ENCODE measurements at places on chromosomes 1 and 21.
A peak's percentile ranks its signal among the peaks of the same experiment; 100 is the strongest.

DNA sequence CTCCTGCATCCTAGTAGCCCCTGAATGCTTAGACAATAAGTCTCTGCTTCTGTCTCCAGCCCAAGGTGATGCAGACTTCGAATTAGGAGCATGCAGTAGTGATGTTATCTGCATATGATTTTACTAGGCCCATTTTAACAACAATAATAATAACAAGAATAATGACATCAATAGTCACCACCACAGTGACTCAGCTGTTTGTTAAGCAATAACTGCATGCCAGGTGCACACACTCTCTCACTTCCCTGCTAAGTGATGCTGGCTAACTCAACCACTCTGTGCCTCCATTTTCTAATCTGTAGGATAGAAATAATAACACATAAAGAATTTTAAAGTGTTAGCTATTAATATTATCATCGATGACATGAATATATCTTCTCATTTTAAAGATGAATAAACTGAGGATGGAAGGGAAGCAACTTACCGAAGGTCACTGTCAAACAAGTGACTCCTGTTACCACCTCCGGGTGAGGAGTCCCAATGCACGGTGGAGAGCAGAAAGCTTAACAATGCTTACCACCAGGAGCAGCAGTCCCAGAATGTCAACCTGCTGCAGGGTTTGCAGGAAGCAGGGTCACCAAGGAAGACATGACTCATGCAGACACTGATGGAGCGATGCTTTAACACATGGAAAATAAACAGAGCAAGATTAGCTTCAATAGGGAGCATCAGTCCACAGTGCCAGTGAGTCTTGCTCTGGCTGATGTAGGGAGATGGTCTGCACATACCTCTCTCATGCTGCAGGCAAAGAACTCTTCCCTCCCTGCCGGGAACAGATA, 290.2 kb downstream of the SPATA17 start:
- DNase-seq: no peak

GRCh38 chr1:64327119-64327518, 123.7 kb downstream of the UBE2U start:
- DNase-seq: no peak

DNA sequence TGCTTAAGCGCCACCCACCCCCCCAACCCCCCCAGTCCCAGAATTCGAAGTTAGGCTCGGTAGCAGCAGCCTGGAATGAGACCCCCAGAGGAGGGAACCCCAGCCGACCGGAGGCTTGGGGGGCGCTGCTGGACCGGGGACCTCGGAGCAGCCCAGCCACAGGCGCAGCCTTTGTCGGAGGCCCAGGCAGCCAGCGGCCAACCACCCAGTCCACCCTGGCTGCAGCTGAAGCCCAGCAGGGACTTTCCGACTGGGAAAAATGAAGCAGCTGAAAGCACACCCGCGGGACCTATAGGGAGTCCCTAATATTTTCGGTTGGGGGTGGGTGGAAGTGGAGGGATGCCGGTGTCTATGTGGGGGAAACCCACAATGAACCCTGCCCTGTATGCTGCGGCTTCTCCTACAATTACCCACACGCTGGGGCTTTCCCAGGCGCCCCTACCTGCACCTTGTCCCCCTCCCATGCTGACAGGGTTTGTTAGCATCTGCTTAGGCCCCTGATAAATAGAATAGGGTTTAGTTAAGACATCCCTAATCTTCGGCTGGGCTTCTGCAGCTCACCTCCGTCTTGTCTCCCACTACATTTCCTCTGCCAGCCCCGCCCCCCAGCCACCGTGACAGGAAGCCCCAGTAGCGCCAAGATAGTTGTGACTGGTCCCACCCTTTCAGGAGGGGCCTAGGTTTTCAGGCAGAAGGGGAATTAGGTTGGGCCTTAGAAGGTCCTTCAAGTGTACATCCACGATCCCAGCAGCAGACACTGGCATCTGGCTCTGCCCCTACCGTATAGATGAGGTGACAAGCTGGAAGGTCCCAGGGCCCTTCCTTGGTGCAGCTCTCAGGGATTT, 838 bp downstream of the CCDC28B start:
- peak; percentile 55 for DNase-seq

DNA sequence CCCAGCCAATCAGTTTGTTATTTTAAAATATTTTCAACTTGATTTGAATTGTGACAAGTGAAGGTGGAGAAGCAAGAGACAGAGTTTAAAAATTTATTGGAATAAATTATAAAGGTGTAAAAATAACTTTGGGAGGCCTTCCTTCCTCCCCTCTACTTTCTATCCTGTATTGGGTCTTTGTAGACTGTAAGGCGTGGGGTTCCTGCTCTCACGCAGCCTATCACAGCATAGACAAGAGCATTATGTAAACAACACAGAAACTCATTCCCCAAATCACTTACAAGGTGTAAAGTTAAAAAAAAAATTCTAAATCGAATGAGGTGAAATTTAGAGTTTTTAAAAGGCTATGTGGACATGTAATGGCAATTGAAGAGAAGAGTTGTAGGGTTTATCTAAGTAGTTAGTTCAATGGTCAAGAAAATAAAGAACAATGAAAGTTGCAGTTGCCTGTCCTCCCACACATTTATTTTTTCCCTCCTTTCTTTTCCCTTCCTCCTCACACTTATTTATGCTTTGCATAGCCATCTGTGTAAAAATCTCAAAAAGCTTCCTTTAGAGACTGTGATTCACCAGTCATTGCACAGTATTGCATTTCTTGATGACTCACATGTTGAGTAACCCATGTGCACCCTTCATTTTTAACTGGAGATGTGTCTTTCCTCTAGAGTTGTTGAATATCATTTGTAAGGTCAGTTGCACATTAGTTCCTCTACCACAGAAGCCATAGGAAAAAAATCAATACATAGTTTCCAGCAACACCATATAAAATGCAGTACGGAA, 242.2 kb downstream of the PTPRC start:
- DNase-seq: no peak

- DNase-seq: no peak
These were observed 46.0 kb downstream of the RHOU start for GRCh38 chr1:228781161-228781808.

DNA sequence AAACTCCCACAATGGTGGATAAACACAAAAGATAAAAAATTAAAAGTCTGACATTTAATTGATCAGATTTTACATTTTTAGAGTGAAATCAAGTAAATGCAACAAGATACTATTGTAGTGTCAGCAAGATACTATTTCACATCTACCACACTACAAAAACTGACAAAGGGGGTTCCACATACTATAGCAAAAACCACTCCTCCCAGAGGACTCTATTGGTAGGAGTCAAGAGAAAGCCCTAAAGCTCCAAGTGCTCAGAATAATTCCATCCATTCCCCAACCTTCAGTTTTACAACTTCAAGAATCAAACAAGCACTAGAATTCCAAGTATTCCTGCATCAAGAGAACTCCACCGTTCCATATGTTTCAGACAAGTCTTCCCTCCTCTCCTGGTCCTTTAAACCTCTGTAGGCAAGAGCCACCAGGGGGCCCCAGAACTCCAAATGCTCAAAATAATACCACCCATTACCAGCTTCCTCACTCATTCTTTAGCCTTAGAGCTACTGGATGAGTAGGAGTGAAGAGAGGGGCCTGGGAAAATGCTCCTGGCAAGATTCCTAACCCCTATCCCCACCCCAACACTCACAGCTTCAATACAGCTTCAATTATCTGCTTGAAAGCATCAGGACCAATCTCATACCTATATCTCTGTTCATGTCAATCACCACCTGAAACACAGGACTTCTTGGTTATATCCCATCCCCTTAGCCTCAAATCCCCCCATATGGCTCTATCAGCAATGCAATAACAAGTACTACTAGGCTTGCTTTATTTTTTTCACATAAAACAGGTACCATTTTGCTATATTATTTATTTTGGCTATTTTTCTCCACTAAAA, 9.9 kb downstream of the TOR1AIP2 start:
- DNase-seq: peak; percentile 24

- no peak for DNase-seq
These were observed 38.6 kb downstream of the ATP1B1 start for GRCh38 chr1:169144941-169145626.
